ENCODE measurements at places on chromosomes 11 and 22. TPM values are rescaled to one million over a fixed set of nuclear protein-coding genes. Genes with fewer than 3 reads are reported as not detected.

The SLC35E4 gene
- 3.7 TPM for total RNA-seq

The BRMS1 gene
- 31.8 TPM for total RNA-seq

DNA sequence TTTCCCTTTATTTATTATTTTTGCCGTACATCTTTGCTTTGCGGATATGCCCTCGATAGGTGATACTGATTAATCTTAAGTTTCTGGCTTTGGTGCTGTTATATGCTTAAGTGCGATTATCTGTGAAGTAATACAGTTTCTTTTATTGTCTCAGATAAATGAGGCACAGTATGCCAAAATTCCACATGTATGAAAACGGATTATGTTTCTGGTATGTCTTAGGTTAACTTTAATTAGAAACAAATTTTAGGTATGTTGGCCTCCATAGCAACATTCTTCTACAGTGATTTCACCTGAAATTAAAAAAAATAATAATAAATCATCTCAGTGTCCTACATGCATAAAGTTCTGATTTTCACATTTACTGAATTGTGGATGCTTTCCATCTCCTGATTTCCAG lies 119.2 kb downstream of the ARHGAP42 start:
- no peak for DNase-seq

GRCh38 chr11:92892802-92893684 lies 76.4 kb upstream of the MTNR1B start:
- DNase-seq = no peak

DNA sequence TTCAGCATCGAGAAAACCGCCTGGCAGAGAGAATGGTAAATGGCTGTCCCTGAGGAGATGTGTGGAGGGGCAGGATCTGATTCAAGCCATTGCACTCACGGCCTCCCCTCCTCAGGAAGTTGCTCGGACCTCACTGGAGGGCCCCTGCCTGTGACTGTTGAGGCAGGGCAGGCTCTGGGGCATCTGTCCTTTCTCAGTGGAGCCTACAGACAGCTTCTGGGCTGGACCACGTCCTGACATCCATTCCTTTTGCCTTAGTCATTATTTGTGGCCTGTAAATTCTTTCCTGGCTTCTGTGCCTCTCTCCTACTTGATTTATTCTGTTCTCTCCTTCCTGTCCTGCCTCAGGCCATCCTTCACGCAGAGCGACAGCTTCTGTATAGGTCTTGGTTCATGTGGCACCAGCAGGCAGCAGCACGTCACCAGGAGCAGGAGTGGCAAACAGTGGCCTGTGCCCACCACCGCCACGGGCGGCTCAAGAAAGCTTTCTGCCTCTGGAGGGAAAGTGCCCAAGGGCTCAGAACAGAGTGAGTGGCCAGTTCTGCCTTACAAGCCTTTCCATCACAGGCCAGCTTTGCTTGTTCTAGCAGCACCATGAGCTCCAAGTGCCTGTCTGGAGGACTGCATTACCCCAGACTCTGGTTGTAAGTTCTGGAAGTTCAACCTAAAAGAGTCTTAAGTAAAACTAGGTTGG lies 59.6 kb downstream of the PISD start:
- DNase-seq = no peak

GRCh38 chr11:68806931-68807844 lies 34.5 kb downstream of the CPT1A start:
- DNase-seq = no peak

- no peak for DNase-seq
Measured at GRCh38 chr11:58893899-58894298, 45.4 kb upstream of the GLYATL1 start.

DNA sequence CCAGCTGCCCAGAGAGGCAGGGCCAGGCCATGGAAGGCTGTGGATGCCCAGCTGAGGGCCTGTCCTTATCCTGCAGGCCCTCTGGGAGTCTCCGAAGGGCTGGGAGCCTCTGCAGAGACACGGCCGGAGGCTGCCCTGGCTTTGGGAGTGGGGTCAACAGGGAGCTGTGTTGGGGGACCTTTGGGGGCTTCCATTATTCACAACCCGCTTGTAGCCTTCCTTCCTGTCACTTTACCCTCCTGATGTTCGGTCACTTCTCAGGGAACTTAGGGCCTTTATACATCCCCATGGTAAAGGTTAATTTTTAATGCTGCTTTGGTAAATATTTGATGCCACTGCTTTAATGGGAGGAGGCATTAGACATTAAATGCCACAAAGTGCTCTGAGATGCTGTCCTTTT lies 44.9 kb downstream of the SHISAL1 start:
- no peak for DNase-seq

DNA sequence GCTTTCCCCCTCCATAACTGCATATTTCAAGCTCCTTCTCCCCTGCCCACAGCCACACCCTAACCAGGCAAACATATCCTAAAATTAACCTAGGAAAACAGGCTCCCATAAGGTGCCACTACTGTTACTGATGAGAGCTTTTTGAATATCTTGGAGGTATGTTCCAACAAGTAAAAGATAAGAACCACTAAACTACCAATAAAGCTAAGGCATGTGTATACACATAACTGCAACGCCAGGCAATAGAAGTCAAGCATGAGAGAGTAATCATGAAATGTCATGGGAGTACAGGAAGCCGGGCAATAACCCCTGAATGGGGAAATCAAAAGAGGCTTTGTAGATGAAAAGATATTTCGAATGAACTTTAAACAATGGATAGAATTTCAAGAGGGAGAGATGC lies 9.3 kb downstream of the MMP13 start:
- no peak for DNase-seq
